ENCODE measurements at places on chromosomes 3 and 15.

DNA sequence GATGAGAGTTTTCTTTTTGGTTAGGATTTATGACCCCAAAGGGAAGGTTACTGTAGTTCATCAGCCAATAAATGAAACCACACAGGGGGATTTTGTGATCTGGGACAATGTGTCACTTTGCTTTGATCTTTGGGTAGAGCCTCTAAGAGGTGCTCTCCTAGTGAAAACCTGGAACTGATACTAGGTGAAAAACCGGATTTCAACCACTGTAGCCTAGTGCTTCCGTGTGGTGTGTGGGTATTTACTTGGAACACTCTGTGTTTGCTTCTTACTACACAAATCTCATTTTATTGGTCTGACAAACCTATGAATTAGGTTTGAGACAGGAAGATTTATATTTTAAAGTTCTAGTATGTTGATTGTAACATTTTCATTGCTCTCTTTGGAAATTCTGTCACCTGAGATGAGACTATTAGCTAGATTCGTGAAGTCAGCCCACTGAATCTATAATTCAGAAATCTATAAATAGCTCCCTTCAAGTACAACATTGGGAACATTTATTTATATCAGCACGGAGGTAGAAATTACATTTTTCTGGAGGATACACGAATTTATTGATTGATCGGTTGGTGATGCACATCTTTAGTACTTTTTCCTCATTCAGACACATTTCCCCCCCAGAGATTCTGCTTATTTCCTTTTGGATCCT lies 119.8 kb downstream of the AKAP13 start:
- DNase-seq: no peak

DNA sequence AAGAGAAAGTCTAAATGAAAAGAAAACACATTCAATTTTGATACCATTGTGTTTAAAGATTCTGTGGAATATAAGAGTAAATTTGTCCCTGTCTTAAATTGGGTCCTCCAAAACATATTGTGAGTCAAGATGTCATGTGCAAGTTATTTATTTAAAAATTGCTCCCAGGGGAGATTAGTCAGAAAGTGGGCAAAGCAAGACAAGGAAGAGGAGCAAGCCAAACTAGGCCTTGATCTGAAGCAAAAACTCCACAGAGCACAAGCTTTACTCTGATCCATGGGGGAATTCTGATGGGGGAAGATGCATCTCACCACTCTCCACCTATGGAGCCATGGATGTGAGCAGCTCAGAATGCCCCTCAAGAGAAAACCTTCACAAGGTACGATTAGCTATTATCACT lies 342.8 kb upstream of the IL12A start:
- no peak for DNase-seq

GRCh38 chr3:71262364-71263265 lies 320.9 kb downstream of the FOXP1 start:
- DNase-seq: no peak

GRCh38 chr15:63600001-63600615 lies 2.9 kb downstream of the FBXL22 start:
- peak; percentile 18 for DNase-seq
